ENCODE measurements at places on chromosomes 1 and 21. TPM values are rescaled to one million over a fixed set of nuclear protein-coding genes. Genes with fewer than 3 reads are reported as not detected.
A peak's percentile ranks its signal among the peaks of the same experiment; 100 is the strongest.

The BATF3 gene
- 1.8 TPM for total RNA-seq

The RGS5 gene
- 256 TPM for total RNA-seq

The EEIG2 gene
- 7.5 TPM for total RNA-seq

The CHIA gene
- total RNA-seq, result not detected

The FLG gene
- not detected for total RNA-seq

The SPRR1B gene
- total RNA-seq, result not detected

The LEMD1 gene
- not detected for total RNA-seq

The FABP3 gene
- total RNA-seq, result 4,737 TPM

The CDKN2C gene
- 12.8 TPM for total RNA-seq

The KRTAP19-1 gene
- not detected for total RNA-seq

The SPATA45 gene
- not detected for total RNA-seq

The FCRL2 gene
- total RNA-seq, result not detected

The EFNA1 gene
- 42.9 TPM for total RNA-seq

The ZFP69B gene
- total RNA-seq, result 1.1 TPM

The PCSK9 gene
- not detected for total RNA-seq

The SLC45A1 gene
- total RNA-seq, result 1.8 TPM

The ZNF593OS gene
- not detected for total RNA-seq

The LPAR3 gene
- 16.2 TPM for total RNA-seq

- DNase-seq, result no peak
Measured at GRCh38 chr1:241749945-241750695, 97.9 kb upstream of the EXO1 start.

DNA sequence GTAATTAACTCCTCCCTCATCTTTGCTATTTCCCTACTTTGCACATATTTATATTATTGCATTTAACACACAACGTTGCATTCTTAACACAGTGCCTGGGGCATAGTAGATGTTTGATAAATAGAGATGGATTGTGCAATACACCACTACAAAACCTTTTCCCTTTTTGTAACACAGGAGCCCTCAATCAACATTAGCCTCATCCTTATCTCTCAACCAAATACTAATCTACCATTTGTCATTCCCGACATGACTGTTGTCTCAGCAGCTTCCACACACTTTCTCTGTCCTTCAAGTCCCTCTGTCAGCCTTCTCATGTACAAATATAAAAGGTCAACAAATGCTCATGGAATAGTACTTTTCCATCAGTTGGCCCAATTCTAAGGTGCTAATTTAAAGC is 78.9 kb upstream of the KCNK2 start:
- DNase-seq, result no peak

DNA sequence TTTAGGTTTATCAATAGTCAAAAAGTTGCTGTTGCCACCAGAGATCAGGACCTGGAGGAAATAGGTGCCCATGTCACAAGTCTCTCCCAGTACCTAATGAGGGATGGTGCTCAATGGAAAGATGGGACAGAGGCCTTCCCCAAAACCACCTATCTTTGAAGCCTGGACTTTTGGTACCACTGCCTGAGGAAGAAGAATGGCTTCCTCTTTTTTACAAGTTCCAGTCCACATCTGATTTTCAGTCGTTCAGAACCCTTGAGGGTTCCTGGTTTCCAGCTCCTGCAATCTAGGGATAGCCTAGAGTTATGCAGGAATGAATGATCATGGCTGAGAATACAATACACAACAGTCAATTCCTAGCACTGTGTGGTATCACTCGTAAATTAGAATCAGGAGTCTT is 5.7 kb downstream of the CATSPERE start:
- no peak for DNase-seq

DNA sequence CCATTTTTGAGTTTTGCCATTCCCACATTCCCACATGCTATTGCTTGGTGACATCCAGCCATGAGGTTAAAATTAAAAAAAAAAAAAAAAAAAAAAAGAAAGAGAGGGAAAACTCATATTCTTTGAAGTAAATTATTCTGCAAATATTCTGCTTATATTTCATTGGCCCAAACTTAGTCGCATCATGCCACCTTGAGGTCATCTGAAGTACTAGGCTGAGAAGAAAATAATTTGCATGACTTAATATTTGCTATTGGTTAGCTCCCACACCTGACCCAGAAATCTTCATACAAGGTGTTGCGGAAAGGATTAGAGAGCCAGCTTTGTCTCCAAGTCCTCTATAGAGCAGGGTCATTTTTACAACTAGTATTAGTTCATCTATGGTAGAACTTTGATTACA is 2206.0 kb downstream of the MRPL39 start:
- DNase-seq, result no peak

DNA sequence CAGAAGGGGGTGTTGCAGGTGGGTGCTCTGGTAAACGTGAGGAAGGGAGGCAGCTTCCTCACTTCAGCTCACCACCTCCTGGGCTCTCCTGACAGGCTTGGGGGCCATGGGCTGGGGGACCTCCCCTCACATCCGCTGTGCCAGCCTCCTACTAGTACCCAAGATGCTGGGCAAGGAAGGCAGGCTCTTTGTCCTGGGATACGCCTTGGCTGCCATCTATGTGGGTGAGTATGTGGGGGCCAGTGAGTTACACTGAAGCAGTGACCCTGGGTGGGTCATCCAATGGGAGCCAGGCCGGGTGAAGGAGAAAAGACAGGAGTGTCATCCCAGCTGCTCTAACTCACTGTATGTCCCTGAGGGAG is 5.7 kb downstream of the DCST1 start:
- DNase-seq, result no peak

- no peak for DNase-seq
Measured at GRCh38 chr1:18879791-18880309, 20.4 kb upstream of the TAS1R2 start.

DNA sequence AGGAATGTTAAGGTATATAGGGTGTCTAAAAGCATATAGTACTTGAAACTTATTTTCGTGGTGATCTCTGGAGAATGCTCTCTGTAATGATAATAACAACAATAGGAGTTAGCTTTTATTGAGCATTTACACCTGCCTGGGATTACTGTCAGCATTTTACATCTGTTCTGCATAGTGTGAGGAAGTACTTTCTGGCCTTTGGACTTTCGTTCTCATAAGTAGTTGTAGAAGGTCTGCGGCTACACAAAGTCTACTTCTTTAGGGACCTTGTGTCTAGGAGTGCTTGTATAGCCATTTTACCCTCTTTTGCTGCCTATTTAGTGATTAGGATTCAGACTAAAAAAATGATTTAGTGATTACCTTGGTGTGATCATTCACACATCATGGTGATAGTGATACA is 103.6 kb upstream of the GPR52 start:
- DNase-seq, result no peak

GRCh38 chr1:33180226-33180910 is 1.5 kb downstream of the TRIM62 start:
- peak; percentile 94 for DNase-seq

- no peak for DNase-seq
Measured at GRCh38 chr1:186188004-186188539, 187.0 kb downstream of the TPR start.

- DNase-seq, result peak; percentile 68
Measured at GRCh38 chr1:204941421-204942338, 71.0 kb downstream of the NFASC start.

GRCh38 chr1:248585266-248585665 is 10.7 kb upstream of the OR2T34 start:
- DNase-seq, result no peak

GRCh38 chr1:107940017-107940577 is 24.9 kb downstream of the VAV3 start:
- DNase-seq, result no peak

DNA sequence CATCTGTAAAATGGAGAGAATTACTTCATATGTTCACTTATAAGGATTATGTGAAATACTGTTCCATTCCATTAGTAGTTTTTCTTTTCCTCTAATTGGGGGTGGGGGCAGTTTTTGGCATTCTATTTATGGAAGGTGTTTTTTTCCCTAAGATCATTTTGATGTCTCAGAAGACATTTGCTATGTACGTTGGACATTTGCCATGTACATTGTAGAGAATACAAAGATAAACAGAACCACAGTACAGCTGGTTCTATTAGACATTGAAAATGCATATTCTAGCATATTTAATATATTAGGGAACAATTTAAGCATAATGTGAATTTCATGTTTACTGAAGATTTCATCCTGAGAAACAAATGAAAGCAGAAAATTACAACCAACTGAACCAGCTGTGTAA is 98.5 kb downstream of the PTBP2 start:
- no peak for DNase-seq

- DNase-seq, result no peak
Measured at GRCh38 chr1:86714561-86715244, 10.3 kb downstream of the SH3GLB1 start.

- no peak for DNase-seq
Measured at GRCh38 chr1:24893431-24893830, 36.6 kb downstream of the RUNX3 start.

GRCh38 chr1:38044221-38045215 is 2.1 kb downstream of the POU3F1 start:
- no peak for DNase-seq

DNA sequence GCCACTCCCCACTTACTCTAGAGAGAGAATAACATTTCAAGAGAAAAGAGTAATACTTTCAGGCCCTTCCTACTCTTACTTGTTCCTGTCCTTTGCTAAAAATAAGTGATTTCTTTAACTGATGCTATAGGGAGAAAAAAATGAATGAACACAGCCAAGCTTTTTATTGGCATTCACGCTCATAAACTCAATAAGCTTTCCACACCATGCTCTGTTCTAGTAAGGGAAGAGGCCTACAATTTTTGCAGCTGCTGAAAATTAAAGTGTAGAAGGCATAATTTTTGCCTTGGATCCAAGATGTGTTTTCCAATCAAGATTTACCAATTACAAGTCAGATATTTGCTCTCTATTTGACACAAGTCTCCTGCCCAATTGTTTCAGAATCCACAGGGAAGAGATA is 188.1 kb upstream of the RGS18 start:
- no peak for DNase-seq

DNA sequence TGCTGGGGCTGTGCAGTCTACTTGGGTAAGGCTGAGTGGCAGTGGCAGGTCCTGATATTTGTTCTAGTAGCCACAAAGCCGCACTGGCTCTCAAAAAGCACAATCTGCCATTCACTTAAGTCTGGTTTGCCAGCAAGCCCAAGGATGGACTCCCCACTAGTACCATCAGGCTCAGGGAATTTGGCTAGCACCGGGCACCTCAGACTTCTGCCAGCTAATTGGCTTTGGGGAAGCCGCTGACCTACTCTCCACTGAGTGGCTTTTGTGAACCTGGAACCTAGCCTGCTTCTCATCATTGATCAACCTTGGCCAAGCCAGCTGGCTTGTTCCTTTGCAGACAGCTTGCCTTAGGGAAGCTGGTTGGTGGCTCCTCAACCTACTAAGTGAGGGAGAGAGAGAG is 83.1 kb downstream of the ESRRG start:
- no peak for DNase-seq

DNA sequence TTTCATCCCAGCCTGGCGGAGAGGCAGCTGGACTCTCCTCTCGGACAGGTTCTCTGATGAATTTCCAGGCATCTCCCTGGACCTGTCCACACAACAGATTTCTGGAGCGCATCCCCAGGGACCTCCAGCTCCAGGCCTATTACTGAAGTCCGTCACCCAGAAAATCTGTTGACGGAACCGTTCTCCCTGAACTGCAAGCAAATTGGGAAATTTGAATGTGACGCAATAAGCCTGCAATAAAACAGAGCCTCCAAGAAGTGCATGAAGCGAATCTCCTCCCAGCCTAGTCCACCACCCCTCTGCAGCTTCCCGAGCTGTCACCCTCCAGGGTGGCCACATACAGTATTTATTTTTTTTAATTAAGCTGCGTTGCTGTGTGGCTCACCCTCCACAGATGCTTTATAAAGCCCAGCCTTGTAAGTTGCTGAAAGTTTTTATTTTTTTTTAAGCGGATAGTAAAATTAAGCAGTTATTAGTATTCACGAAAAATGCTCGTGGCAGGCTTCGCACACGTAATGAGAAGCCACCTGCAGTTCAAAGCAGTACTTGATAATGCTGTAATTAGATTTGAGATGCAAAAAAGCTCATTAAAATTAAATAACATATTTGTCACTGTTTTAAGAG is 173.3 kb downstream of the CAMTA1 start:
- DNase-seq, result no peak

DNA sequence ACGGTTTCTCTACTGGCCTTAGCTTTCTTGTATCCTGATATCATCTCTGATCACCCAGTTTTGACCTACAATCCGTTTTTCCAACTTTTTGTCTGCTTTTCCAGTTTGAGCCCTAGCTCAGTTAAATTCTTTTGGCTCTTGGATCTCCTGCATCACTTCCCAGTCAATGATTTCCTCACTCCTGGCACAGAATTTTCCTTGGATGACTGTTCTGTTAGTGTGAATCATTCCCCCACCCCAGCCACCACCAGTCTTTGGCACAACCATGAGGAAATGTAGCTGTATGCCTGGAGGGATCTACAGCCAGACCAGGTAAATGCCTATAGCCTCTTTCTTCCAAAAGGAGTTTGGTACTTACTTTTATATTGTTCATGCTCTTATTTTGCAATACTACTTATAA is 187.2 kb upstream of the PTGFR start:
- DNase-seq, result peak; percentile 21

- no peak for DNase-seq
Measured at GRCh38 chr1:154445040-154445472, 39.9 kb downstream of the IL6R start.

- peak; percentile 80 for DNase-seq
Measured at GRCh38 chr1:27668808-27669723, 2.9 kb downstream of the IFI6 start.

Data from left ventricle myocardium inferior (tissue), 1 donor.